ENCODE measurements at places on chromosomes 4 and X.

GRCh38 chr4:87521319-87521718 is 7.9 kb downstream of the SPARCL1 start:
- no peak for DNase-seq

DNA sequence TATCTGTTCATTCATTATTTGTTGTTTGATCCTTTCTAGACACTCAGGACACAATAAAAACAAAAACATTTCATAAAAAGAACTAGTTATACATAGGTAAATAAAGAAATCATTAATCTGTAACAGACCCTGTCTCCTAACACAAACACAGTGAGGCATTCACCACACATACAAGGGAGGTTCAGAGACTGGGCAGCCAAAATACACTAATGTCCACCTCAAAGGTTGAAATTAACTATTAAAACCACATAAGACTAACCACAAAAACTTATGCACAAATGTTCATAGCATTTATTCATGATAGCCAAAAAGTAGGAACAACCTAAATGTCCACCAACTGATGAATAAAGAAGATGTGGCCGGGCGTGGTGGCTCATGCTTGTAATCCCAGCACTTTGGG is 7.8 kb downstream of the PAPSS1 start:
- DNase-seq, result no peak

DNA sequence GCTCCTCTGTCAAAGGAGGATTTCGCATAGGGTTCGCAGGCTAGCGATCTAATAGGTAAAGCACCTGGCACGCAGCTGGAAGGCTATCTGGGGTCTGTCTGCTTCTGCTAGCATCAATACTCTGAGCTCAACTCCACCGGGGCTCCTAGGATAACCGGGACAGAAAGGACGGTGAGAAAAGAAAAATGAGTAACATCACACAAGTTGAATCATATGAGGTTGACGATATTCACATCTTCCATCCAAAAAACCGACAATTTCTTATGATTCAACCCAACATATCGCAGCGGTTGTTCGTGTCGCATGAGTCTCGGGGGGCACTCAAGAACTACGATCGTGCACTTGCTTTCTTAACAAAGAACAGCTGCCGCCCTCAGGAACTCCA is 1.8 kb downstream of the PROM1 start:
- no peak for DNase-seq

DNA sequence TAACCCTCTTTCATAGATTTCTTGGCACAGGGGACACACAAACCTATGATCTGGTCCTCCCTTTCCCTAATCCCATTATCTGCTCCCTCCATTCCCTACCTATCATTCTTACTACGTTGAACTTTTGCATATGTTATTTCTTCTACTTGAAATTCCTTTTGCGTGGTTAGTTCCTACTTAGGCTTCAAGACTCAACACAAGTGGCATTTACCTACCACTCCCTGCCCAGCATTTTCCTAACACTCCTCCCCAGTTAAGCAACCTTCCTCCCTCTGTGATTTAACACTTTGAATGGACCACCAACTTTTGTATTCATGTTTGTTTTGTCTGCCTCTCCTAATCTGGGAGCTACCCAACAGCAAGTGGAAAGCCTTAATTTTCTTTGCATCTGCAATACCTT is 1113.7 kb downstream of the STIM2 start:
- DNase-seq, result no peak

- no peak for DNase-seq
Observed at GRCh38 chr4:86338989-86339388, 20.9 kb downstream of the MAPK10 start.

All from activated CD4-positive, alpha-beta T cell treated with anti-CD3 and anti-CD28 coated beads, Interleukin-2, amount 10 ng/mL, durations not matched to agents 7 days and 5 days (primary cell).